ENCODE measurements at places on chromosomes 1 and 21. TPM values are rescaled to one million over a fixed set of nuclear protein-coding genes. Genes with fewer than 3 reads are reported as not detected.

Gene SEMA4A
- total RNA-seq: 5.1 TPM

Gene MTARC1
- total RNA-seq: 6.8 TPM

Gene FAM72A
- 10.9 TPM for total RNA-seq

Gene OVAAL
- not detected for total RNA-seq

Gene TBX15
- 0.03 TPM for total RNA-seq

Measured in HT-29 (cell line).